Central memory CD4-positive, alpha-beta T cell (primary cell): ENCODE measurements at places on chromosomes 11 and 22.
A peak's percentile ranks its signal among the peaks of the same experiment; 100 is the strongest.

DNA sequence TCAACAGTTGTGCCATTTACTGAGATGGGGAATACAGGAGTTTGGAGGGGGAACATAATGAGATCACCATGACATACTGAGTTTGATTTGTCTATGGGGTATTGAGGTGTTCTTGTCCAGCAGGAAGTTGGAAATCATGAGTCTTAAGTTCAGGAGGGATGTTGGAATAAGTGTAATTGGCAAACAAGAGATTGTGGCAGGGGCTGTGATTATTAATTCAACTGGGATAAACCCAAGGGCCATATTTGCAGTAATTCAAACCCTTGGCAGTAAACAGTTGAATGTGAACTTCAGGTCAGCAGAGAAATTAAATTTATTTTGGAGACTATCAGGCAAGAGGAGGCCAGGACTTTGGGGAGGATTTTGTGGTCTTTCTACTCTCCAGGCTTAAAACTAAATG, 33.4 kb downstream of the ADM start:
- DNase-seq, result no peak

GRCh38 chr11:65065851-65066250, 7.5 kb upstream of the NAALADL1 start:
- DNase-seq, result no peak

DNA sequence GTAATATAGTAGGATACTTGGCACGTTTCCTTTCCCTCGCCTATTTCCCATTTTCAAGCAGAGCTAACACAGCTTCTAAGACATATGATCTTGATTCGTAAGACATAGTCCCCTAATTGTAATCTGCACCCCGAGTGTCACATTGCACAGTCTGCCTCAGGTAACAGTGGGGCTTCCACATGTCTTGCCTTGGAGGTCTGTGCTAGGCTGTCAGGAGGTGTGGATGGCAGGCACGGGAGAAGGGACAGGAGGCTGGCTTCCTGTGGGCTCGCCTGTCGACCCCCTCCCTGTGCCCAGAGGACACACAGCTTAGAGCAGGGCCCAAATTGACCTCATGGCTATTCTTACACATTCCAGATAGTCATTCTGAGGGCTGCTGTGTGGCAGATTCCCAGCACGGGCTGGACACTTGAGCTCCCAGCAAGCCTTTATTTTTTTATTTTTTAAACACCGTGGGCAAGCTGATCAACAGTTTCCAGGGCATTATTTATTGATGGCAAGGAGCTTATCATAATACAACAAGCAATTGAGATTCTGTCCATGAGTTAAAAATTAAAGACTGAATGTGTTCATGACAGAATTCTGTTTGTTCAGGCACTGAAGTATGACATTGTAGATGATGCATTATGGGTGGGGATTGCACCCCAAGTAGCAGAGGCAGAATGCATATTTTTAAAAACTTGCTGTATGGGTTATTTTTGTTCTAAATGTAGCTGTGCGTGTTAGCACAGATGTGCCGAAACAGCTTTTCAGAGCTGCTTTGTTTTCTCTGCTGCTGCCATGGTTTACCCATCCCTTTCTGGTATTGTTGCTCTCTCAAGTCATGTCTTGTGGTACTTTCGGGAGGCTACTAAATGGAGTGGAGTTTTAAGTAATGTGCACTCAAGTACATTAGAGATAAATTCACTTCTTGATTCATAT, 113.0 kb downstream of the ATXN10 start:
- DNase-seq, result no peak

GRCh38 chr11:69232821-69233743, 60.9 kb upstream of the MYEOV start:
- no peak for DNase-seq

DNA sequence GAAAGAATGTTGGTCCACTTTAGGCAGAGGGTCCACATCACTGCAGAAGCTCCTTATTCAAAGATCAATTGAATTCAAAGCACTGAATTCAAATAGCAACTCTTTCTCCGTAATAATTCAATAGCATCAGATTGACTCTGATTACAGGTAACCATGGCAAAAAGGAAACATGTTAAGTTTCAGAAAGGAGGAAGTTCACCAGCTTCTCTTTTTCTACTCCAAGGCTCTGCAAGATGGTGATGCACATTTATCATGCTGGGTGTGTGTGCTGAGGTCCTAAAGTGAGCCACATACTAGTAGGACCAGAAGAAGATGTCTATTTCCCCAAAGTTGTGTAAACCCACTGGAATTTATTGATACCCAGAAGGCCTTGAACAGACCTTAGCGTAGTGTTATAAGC, 18.0 kb upstream of the DRD2 start:
- DNase-seq, result no peak

- no peak for DNase-seq
Measured at GRCh38 chr11:121037016-121037415, 13.1 kb downstream of the TBCEL start.

DNA sequence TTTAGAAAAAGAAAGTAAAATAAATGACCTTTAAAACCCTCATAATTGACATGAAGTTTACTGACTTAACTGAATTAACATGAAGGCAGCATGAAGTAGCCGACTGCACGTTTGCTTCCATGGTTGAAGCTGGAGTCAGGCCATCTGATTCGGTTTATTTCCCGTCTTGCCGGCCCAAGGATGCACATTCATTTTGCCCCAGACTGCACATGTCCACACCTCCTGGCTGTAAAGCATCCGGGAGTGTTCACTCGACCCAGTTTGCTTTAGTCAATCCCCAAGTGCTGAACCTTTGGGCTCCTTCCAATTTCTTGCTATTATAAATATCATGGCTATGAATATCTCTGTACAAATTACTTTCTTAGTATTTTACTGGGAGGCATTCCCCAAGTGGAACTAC, 17.7 kb upstream of the TUB start:
- DNase-seq, result no peak

DNA sequence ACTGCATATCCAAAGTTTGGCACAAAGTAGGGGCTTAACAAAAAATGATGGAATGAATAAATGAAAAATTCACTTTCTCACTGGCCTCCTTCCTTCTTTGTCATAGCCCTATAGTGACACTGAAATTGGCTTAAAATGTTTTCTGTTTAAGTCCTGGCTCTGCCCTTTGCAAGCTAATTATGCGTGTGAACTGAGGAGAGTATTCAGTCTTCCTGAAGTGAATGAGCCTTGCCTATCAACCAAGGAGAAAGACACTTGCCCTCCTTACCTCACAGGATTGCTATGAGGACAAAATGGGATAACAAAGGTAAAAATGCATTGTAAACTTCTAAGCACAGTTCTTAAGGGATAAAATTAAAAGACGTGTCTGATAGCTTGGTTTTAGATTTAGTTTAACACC, 729.8 kb upstream of the ANO3 start:
- no peak for DNase-seq

DNA sequence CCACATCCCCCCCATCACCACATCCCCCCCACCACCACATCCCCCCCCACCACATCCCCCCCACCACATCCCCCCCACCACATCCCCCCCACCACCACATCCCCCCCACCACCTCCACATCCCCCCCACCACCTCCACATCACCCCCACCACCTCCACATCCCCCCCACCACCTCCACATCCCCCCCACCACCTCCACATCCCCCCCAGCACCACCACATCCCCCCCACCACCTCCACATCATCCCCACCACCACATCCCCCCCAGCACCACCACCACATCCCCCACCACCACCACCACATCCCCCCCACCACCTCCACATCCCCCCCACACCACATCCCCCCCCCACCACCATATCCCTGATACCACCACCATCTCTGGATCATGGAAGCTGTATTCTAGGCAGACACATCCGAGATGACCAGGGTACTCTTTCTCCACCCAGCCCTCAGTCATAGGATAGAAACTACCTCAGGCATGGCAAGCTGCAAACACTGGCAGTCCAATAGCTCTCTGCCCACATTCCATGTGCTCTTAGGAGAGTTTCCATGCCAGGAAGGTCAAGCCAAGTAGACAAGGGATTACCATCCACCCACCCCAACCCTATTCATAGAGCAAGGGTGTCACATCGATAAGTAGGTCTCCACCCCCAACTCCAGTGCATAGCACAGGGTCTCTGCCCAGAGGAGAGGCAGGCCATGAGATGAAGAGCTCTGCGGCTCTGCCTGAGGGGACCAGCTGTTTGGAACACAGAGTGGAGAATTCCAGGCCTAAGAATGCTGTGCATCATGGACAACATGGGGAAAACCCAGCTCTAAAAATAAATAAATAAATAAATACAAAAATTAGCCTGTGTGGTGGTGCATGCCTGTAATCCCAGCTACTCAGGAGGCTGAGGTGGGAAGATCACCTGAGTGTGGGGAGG, 33.0 kb upstream of the TEAD1 start:
- DNase-seq, result no peak

DNA sequence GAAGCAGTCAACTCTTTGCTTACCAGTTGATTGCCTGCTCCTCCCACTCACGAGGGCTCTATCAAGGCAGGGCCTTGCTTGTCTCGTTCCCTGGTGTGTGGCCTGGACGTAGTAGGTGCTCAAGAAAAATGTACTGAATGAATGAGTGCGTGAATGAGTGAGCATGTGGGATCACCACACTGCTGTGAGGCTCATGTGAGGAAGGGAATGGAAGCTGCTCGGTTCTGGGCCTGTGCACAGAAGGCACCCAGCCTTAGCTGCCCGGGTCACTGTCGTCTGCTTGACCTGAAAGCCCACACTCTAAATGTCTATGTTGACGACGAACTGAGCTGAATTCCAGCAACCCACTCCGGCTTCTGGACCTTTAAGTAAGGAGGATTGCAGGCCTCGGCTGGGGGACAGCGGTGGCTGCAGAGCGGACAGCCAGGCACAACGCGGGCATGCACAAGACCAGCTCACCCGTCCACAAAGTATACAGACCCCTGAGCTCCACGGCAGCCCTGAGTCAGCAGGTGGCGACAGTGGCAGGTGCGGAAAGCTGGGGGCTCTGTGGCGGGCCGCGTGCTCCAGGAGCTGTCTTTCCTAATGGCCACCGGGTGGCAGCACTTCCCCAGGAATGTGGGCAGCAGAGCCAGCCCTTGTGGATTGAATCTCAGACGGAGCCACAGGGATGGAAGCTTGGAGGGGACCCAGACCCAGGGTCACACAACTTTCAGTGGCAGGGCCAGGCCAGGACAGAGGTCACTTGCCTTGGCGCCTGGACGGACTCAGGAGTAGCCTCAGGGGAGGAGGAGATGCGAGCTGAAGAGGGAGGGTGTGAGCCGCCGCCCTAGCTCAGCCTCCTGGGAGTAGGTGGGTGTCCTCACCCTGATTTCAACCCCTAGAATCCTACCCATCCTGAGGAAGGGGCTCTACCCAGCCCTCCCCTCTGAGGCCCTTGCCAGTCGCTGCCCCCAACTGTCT, 5.0 kb upstream of the PICK1 start:
- peak; percentile 64 for DNase-seq

DNA sequence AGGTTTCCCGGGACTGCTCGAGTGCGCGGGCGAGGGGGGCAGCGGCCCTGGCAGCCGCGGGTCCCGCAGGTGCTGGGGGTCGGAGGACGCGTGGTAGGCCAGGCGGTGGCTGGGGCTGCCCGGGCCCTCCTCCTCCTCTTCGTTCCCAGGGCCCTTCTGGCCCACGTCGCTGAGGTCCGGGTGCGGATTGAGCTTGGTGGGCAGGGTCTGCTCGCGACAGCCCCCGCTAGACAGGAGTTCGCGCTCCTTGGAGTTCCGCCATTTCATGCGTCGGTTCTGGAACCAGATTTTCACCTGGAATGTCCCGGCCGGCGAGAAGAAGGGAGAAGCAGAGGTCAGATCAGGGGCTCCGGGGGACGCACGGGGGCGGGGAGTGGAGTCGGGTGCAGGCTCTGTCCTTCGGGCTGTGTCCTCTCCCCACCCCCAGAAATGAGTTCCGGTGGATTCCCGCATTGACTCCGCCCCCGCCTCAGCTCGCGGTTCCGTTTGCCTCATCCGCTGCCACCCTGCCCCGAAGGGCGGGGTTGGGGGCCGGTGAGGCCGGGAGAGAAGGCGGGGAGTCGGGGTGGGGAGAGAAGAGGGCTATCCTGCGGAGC, 3.9 kb downstream of the DBX1 start:
- peak; percentile 70 for DNase-seq

DNA sequence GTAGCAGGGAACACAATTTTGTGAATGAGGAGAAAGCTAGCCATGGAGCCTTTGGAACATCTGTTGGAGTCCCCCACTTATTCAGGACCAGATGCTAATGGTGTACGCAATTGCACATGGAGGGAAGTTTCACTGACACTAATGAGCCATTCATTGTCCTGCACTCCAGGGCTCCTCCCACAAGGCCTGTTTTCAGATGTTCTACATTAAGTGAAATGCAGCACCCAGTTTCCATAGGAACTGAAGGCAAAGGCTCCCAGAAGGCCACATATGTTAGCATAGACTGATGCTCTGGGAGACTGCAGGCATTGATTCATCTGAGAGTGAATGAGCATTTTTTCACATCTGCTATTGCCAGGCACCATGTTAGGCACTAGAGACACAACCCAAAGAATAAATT, 399.5 kb downstream of the ETS1 start:
- DNase-seq, result no peak

DNA sequence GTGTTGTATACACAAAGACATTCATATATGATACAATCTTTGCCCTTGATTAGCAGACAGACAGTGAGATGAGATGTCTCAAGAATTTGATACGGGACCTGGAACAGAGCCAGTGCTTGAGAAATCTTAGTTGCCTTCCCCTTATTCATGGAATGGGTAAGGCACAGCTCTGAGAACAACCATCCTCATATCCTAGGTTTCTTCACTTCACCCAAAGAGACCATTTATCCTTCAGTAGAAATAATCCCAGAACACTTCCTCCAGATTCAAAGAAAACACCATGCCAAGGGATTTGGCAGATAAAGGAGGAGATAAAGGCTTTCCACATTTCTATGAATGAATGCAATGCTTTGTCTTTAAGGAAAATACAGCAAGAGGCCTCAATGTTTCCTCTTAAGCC, 8.8 kb upstream of the IZUMO1R start:
- no peak for DNase-seq

DNA sequence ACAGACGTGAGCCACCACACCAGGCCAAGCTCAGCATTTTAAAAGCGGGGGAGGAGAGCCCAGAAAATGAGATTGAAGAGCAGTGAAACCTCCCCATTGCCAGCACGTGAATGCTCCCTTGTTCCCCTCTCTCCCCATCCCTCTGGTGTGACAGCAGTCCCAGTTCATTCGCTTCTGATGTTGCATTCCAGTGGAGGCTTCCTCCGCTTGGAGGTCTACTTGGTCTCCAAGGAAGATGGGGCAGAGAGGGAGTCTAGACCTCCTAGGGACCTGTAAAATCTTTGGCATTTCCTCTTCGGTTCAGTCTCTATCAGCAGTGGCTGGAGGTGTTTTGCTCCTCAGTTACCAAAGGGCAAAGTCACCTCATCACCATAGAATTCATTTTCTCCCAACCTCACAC, 30.2 kb upstream of the EP300 start:
- no peak for DNase-seq
